T-helper 17 cell (primary cell): ENCODE measurements at places on chromosomes 16 and 17. TPM values are rescaled to one million over a fixed set of nuclear protein-coding genes. Genes with fewer than 3 reads are reported as not detected.

Gene ARHGDIG
- total RNA-seq: not detected

Gene TVP23A
- total RNA-seq: not detected

Gene CCL8
- total RNA-seq: not detected

Gene SCO1
- 16.4 TPM for total RNA-seq

Gene QRICH2
- 1.7 TPM for total RNA-seq

Gene ACSM5
- not detected for total RNA-seq

Gene IL34
- 0.34 TPM for total RNA-seq

Gene DRC3
- not detected for total RNA-seq

Gene NTN1
- total RNA-seq: 0.12 TPM

Gene TBC1D26
- not detected for total RNA-seq

Gene TEX14
- total RNA-seq: 0.42 TPM

Gene CD300E
- 0.81 TPM for total RNA-seq

Gene TBKBP1
- total RNA-seq: 2.4 TPM

- no peak for DNase-seq
Measured at GRCh38 chr16:1538804-1539520, 5.5 kb downstream of the TMEM204 start.

DNA sequence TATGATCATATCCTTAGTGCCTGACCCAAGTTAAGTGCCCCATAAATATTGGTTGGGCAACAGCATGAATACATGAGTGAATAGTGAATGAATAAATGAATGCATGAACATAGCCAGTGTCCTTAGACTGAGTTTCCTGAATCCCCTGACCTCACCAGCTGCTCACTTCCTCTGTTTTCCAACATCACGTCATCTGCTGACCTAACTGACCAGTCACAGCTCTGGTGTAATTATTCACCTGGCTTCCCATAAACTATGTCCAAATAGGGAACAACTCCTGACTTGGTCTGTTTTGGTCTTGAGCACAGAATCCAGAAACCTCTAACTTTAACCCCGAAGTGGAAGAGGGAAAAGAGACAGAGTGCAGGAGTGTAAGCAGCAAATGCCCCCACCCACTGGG is 83.4 kb downstream of the ASIC2 start:
- DNase-seq: no peak

GRCh38 chr17:16997514-16998429 is 25.9 kb upstream of the TNFRSF13B start:
- DNase-seq: no peak

GRCh38 chr17:74041869-74042640 is 161.4 kb upstream of the RPL38 start:
- no peak for DNase-seq

DNA sequence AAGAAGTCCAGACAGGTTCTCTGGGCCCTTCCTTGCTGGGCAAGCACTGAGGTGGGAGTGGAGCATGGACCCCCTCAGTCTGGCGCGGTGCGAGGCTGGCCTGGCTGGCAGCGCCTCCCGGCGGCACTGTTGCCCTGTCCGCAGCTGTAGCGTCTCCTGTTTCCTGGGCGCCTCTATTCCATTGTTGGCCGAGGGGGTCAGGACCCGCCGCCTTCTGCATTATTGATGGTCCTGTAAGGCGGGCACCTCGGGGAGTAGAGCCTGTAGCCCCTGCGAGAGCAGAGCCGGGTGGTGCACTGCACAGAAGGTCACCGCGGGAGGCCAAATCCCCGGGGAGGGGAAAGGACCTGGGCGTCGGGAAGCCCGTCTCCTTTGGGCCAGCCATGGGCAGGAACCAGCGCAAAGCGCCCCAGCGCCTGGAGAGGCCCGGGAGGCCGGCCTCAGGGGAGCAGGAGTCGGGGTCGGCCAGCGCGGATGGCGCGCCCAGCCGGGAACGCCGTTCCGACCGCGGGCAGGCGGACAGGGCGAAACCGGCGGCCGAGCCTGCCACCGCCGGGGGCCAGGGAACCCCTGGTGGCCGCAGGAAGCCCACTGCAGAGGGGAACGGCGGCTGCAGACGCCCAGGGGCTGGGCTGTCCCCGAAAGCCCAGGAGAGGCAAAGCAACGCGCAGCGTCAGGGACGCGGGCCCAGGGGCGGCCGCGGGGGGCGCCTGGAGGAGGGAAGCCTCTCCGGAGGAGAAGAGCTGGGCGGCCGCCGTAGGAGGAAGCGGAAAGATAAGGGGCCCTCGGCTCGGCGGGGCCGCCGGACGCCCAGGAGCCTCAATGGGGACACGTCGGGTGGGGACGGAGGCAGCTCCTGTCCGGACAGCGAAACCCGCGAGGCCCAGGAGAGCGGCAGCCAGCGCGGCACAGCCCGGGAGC is at the start of gene MYO15B:
Gene MYO15B (plus strand): TSS at position 126 of the 921 bp plus-strand sequence. CDS start 258 bp downstream, at position 384.
- peak; percentile 39 for DNase-seq

- no peak for DNase-seq
Measured at GRCh38 chr16:11699234-11699894, 31.1 kb downstream of the SNN start.

DNA sequence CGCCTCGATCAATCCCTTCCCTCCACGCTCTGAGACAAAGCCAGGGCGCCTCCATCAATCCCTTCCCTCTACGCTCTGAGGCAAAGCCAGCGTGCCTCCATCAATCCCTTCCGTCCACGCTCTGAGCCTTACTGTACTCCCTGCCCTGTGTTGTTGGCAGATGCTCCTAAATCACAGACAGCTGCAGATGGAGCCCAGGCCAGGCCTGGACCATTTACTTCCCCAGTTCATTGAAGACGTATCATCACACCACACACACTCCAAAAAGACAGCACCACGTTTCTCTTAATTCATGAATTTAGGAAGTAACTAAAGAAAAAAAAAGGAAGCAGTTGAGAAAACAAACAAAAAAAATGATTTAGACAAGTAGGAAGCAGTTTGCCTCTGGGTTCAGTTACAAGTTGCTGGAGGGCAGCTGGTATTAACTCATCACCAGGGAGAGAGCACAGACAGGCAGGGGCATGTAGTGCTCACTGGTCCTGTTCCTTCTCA is 7.4 kb upstream of the CD300LD start:
- DNase-seq: no peak

- no peak for DNase-seq
Measured at GRCh38 chr17:5219536-5219935, 15.1 kb downstream of the SCIMP start.

GRCh38 chr16:82301146-82301755 is 131.2 kb upstream of the MPHOSPH6 start:
- DNase-seq: no peak

- DNase-seq: peak; percentile 78
Measured at GRCh38 chr16:67158637-67159600, 790 bp downstream of the TRADD start.

- peak; percentile 32 for DNase-seq
Measured at GRCh38 chr17:29155227-29155965, 24.8 kb downstream of the MYO18A start.

DNA sequence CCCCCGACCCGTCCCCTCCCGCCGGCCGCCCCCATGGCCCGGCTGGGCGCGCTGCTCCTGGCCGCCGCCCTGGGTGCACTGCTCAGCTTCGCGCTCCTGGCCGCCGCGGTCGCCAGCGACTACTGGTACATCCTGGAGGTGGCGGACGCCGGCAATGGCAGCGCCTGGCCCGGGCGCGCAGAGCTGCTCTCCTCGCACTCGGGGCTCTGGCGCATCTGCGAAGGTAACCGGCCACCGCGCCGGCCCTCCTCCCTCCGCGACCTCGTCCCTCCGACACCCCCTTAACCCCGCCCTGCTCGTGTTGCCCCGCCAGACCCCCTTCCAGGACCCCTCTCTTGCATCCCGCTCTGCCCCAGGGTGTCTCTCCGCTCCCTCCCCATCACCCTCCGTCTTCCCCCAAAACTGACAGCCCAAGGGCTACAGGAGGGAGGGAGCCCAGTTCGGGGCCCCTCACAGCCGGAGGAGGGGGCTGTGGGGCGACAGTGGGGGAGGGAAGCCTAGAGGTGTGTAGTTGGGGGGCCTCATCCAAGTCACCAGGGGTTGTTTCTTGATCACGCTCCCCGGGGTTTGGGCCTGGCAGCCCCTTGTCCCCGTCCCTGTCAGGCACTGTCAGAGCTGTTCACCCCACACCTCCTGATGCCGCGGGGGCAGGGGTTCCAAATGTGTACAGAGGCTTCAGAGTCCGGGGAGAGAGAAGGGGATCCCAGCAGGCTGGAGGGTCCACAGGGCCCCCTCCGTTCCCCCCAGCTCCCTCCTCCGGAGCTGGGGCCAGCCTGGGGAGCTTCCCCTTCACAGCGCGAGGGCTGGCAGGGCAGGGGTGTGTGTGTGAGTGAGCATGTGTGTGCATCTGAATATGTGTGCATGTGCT is 794 bp downstream of the TMEM235 start:
- no peak for DNase-seq

DNA sequence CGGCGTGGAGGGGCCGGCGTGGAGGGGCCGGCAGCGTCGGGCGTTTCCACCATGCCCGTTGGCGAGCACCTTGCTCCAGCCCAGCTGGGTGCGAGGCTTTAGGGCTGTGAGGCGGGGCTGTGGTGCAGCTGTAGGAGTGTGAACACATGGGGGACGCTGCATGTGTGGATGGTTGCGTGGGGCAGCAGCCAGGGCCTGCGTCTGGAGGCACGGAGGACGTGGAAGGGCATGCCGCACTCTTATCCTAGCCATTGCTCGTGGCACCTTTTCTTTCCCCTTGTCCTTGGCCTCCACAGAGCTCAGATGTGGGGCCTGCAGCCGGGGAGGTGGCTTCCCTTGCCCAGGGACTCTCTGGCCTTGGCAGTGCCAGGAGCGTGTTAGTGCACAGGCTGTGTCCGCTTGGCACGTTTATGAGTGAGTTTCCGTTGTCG is 47.8 kb downstream of the PDPK1 start:
- DNase-seq: no peak

- no peak for DNase-seq
Measured at GRCh38 chr16:15510992-15511391, 76.6 kb downstream of the BMERB1 start.

GRCh38 chr17:36665417-36665816 is 64.0 kb downstream of the MRM1 start:
- DNase-seq: no peak

GRCh38 chr17:1414634-1415033 is 14.6 kb upstream of the YWHAE start:
- DNase-seq: no peak

- no peak for DNase-seq
Measured at GRCh38 chr16:53503991-53504663, 1.1 kb upstream of the AKTIP start.

DNA sequence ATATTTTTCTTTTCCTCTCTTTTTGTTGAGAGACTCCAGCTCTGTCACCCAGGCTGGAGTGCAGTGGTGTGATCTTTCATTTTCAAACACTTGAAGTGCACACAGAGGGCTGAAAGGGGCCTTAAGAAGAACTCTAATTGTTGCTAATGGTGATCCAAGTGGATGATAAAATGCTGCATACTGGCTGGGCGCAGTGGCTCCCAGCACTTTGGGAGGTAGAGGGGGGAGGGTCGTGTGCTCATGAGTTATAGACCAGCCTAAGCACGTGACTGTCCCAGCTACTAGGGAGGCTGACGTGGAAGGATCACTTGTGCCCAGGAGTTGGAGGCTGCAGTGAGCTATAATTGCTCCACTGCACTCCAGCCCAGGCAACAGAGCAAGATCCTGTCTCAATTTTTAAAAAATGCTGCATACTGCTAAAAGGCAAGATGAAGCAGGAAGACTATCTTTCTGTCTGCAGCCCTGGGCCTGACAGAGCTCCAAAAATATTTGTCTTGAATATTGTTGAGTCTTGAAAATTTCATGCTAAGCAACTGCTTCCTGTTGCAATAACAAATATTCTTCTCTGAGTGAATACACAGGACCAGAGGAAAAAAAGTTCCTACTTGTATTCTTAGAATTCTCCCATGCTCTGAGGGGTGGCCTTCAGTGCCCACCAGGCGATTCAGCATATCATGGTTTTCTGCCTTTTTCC is 63.7 kb upstream of the AKTIP start:
- no peak for DNase-seq

DNA sequence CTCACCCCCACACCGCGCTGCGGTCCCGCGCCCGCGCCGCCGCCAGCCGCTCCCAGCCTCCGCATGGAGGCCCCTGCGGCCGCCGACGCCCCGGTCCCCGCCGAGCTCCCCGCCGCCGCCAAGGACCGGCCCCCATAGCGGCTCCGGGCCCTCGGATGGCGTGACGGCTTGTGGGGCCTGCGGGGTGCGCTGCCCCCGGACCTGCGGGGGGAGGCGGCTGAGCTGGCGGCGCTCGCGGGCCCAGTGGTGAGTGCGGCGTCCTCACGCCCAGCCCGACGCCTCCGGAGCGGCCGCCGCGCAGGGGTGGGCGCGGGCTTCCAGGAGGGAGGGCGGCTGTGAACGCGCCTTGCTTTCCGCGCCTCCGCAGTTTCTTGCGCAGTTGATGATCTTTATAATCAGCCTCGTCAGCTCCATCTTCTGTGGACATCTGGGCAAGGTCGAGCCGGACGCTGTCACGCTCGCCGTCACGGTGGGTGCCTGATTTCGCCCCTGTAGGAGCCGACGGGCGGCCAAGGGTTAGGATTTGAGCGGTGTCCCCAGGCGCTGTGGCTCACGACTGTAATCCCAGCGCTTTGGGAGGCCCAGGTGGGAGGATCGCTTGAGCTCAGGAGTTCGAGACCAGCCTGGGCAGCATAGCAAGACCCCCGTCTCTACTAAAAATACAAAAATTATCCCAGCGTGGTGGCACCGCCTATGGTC is 46.4 kb downstream of the SLC47A1 start:
- no peak for DNase-seq

GRCh38 chr16:12057266-12057665 is 80.7 kb downstream of the SNX29 start:
- DNase-seq: no peak

GRCh38 chr16:65737831-65738230 is 616.0 kb upstream of the CDH11 start:
- DNase-seq: no peak

- peak; percentile 62 for DNase-seq
Measured at GRCh38 chr16:89216315-89217137, 977 bp upstream of the ZNF778 start.

GRCh38 chr16:78479723-78480122 is 380.3 kb downstream of the WWOX start:
- DNase-seq: no peak

DNA sequence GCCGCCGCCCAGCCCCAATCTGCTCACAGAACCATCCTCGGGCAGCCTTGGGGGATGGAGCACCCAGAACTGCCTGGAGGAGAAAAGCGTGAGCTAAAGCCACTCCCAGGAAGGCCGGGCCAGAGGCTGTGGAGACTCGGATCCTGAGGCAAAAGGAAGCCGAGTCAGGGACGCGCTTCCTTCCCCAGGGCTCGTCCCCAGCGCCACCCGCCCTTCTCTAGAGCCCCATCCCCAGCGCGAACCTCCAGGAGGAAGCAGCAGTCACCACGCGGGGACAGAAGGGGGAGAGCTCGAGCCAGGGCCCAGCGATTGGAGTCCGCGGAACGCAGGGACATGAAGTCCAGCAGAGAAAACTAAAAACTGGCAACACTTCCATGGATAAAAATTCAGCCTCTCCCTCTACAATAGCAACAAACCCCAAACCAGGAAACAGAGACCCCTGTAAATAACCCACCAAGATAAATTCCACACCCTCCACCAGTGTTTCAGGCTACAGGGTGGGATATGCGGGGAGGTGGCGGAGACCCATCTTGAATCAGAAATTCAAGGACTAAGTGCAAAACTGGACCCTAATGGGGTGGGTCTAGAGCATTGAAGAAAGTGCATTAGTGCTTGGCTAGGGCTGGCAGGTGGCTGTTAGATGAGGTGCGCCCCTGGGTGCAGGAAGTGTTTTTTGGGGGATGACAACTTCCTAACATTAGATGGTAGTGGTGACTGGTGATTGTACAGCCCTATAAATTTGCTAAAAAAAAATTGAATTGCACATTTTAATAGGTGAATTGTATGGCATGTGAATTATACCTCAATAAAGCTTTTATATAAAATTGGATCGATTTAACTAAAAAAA is 116.1 kb upstream of the METRNL start:
- no peak for DNase-seq
